ENCODE measurements at places on chromosomes 2 and 18.

DNA sequence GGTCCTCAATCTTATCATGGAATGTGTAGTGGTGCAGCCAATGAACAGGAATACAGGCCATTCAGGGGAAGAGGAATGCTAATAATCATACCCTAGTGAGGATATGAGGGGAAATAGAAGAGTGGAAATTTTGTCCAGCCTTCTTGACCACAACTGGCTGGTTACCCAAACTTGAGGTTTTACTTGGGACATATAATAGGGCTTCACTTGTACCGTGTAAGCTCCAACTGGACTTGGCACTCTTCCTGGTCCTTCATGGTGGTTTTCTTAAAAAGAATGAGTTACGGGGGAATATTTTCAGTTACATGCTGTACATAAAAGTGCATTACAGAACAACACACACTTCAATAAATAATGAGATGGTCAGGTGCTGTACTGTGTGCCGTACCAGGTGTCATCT, 234.9 kb upstream of the RASGRP3 start:
- no peak for DNase-seq

- DNase-seq: no peak
Measured at GRCh38 chr18:59242906-59243305, 22.9 kb downstream of the GRP start.

DNA sequence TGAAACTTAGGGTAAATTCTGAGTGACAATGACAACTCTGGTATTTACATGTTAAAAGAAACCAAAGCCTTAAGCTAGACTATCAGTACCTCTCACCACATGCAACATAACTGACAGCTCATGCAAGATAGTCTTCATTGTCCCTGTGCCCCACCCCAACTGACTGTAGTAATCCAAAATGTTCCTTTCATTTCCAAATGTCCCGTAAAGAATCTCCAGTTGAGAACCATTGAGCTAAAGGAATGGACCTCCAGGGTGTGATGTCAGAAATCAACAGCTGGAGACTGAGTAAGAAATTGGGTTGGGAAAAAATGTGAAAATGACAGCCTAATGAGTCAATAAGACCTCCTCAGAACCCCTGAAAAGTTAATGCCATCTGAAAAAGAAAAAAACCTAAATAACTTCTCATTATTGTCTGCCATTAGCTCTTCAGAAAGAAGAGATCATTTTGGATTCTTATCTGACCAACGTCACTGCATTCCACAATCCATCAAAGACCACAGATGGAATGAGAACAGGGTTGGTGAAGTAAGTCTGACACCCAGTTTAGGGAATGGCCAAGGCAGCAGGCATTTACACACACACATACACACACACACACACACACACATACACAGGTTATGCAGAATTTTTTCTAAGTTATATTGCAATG, 51.7 kb upstream of the ACVR2A start:
- DNase-seq: no peak

DNA sequence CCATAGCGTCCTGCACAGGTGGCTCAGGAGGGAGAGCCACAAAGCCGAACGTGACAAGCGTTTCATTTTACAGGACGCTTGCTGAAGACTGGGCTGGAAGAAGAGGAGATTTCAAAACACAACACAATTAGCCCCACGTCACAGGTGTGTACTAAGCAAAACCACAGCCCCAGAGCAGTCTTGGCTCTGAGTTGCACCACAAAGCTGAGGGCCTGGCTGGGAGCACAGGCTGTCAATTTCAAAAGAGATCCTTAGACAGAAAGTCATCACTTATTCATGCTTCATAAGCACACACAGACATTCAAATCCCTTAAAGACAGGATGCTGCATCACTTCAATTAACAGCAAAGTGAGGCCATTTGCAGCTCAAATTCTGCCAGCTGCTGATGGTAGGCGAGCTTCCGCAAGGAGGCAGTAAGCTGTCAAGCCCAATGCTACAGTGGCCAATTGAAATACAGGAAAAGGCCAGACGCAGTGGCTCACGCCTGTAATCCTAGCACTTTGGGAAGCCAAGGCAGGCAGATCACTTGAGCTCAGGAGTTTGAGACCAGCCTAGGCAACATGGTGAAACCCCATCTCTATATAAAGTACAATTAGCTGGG, 79.6 kb downstream of the SKA1 start:
- no peak for DNase-seq

DNA sequence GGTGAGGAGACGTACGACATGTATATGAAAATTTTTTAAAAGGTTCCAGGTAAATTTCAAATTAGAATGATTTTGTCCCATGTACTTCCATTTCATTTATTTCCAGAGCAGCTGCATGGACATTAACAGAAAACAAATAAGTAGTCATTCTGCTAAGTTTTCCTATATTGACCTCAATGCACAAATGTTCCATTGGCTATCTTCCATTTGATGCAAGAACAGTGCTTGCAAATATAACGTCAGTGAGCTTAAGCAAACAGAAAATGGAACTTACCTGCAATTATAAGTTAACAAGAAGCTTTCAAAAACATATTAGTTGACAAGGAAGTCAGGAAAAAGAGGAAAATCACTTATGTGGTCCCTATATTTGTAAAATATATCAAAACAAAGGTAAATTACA, 16.6 kb downstream of the PAIP2B start:
- no peak for DNase-seq

GRCh38 chr2:46569061-46569560, 89.7 kb downstream of the TMEM247 start:
- DNase-seq: no peak

Measured in kidney glomerular epithelial cell (primary cell).